Activated CD4-positive, alpha-beta T cell treated with anti-CD3 and anti-CD28 coated beads, Interleukin-2, amount 10 ng/mL, durations not matched to agents 7 days and 5 days (primary cell): ENCODE measurements at places on chromosomes 6 and 20. TPM values are rescaled to one million over a fixed set of nuclear protein-coding genes. Genes with fewer than 3 reads are reported as not detected.

Gene DAAM2
- total RNA-seq, result not detected

Gene CAP2
- not detected for total RNA-seq

Gene ZC3H12D
- total RNA-seq, result 10.7 TPM

DNA sequence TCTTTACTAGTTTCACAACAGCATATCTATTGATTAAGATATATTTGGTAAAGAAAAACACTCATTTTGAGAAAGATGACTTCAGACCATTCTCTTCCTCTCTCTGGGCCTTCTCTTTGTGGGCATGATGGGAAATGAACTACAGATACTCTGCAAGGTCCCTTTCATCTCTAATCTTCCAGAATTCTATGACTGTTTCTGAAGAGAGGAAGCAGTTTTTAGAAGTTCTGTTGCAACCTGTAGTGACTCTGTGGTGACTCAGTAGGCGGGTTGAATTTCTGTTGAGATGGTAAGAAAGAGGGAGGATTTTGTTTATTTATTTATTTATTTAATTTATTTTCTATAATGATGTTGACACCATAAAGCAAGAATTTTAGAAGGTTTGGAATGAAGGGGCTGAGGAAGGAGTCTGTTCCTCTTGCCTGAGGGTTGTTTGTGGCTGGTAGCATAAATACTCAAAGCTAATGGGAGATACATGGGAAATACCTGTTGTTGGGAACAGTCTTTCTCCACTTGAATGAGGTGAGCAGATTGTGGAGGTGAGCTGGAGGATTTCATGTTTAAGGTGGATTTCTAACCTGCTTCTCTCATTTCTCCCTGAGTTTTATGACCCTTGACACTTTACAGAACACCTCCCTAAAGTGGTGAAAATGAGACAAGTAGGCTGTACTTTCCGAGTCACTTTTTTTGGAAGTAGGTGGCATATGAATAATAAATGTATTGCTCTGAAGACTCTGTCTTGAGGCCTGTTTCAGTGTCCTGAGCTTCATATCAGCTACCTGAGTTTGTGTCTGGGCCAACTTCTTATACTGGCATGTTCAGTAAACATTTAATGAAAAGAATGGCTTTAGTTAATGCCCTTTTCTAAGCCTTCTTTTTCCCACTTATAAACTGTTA is 15.0 kb downstream of the ACSS2 start:
- peak; percentile 21 for DNase-seq
- H3K36me3 ChIP-seq, result peaks cover 17% of the 10 kb centered on the region
- no peaks in the 10 kb centered on the region for H3K27me3 ChIP-seq
- H3K4me1 ChIP-seq, result peaks cover 42% of the 10 kb centered on the region
- peak overlapping the region; percentile 70 for H3K27ac ChIP-seq
- H3K4me3 ChIP-seq, result no peak overlapping the region

DNA sequence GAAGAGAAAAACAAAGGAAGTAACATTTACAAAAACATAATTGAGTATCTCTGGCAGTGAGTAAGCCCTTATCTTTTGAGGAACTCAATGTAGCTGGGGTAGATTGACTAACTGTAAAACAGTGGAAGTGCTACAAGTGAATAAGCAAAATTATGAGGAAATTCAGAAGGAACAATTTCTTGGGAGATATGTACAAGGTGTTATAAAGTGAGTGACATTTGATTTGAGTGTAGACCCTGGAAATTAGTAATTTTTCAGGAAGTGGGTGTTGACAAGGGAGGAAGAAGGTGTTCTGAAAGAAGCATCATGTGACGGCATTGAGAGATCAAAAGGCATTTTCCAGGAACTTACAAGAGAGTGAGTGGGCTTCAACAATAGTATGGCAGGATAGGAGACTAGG is 22.2 kb downstream of the XRN2 start:
- no peak for DNase-seq
- H3K4me3 ChIP-seq, result peak overlapping the region; percentile 9
- H3K36me3 ChIP-seq, result peaks cover 50% of the 10 kb centered on the region
- peak overlapping the region; percentile 70 for H3K27ac ChIP-seq
- peaks cover 43% of the 10 kb centered on the region for H3K4me1 ChIP-seq
- no peaks in the 10 kb centered on the region for H3K27me3 ChIP-seq

DNA sequence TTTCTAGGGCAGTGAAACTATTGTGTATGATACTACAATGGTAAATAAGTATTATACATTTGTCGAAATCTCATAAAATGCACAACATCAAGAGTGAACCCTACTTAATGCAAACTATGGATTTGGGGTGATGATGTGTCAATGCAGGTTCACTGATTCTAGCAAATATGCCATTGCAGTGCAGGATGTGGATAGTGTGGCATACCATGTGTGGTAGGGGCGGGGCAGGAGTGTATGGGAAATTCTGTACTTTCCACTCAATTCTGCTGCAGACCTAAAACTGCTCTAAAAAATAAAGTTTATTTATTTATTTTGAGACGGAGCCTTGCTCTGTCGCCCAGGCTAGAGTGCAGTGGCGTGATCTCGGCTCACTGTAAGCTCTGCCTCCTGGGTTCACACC is 44.3 kb downstream of the ABHD12 start:
- no peaks in the 10 kb centered on the region for H3K27me3 ChIP-seq
- peaks cover 31% of the 10 kb centered on the region for H3K4me1 ChIP-seq
- peaks cover 2% of the 10 kb centered on the region for H3K36me3 ChIP-seq
- DNase-seq, result peak; percentile 51
